ENCODE measurements at places on chromosomes 6 and 20.
A peak's percentile ranks its signal among the peaks of the same experiment; 100 is the strongest.

GRCh38 chr6:43856005-43856765, 86.2 kb downstream of the VEGFA start:
- DNase-seq: peak; percentile 21

DNA sequence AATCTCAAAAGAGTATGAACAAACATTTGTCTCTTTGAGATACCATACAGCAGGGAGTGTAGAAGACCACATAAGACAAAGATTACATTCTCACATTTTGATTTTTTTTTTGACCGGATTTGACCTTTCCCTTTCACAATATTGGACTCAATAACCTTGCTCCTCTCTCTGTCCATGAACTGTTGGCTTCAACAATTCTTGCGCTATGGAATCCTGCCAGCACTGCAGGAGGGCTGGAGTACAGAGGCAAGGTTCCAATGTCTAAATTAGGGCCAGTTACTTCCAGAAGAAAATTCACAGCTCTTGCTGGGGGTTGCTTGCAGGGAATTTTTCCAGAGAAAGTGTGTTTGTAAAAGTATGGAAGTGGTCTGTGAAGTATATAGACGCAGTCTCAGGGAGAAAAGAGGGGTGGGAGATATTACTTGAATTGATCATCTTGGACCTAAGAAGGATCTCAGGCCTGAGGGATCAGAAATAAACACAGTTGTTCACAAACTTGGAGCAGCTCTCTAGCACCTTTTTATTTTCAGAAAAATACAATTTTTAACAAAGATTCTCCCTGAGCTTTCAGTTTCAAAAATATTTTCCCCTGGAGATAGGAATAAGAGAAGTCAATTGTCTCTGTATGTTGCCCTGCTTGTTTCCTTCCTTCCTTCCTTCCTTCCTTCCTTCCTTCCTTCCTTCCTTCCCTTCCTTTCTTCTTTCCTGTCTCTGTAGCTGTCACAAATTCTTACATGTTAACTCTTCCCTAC, 765.9 kb downstream of the BCKDHB start:
- DNase-seq: no peak

- DNase-seq: no peak
Observed at GRCh38 chr20:44692932-44693480, 22.2 kb upstream of the CCN5 start.

DNA sequence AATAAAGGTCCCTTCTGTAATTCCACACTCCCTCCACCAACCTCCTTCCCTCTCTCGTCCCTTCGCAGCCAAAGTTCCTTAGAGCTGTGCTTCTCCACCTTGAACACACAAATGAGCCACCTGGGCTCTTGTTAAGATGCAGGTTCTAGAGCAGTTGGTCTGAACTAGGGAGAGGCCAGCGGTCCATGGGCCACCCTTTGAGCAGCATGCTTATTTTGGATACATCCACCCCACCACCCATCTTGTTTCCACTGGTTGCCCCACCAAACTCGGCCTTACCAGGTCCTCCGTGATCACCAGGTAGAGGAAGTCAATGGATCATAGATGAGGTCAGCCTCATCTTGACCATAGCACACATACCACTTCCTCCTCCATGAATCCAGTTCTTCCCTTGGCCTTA, 7.3 kb upstream of the BPIFA2 start:
- no peak for DNase-seq

DNA sequence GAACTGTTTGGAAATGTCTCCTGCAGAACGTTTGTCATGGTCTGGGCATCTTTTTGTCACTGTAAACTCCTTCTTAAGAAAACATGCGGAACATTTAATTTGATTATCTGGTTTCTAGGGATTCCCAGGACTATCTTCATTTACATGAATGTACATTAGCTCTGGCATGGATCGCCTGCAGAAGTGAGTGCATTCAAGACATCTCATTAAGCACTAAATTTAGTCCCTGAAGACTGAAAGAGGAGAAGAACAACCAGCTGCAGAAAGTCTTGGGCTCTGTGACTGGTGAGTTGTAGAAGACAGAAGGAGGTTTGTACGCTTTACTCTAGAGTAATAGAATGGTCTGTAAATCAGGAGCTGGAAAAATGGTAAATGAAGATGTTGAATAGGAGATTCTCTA, 540.7 kb downstream of the BCKDHB start:
- no peak for DNase-seq

- no peak for DNase-seq
Observed at GRCh38 chr6:104537180-104537579, 322.5 kb downstream of the HACE1 start.

DNA sequence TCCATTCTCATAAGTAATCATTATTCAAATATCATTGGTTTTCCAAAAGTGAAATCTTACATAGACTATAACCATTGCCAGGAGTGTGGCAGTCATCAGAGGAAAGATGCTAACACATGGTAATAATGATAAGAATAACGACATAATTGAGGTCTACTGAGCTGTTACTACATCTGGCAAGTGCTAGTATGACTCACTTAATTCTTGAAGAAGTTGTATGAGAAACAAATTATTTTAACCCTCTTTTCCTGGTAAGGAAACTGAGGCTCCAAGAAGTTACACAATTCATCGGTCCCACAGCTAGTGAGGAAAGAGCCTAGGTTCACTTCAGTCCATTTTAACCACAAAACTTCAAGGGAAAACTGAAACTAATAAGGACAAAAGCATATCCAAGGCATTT, 335.6 kb upstream of the BTBD3 start:
- DNase-seq: no peak

Measured in hematopoietic multipotent progenitor cell treated with erythropoietin and hydrocortisone succinate and interleukin-3 and kit ligand, for 17 days (in vitro differentiated cells).